ENCODE measurements at places on chromosomes 11 and 22.

DNA sequence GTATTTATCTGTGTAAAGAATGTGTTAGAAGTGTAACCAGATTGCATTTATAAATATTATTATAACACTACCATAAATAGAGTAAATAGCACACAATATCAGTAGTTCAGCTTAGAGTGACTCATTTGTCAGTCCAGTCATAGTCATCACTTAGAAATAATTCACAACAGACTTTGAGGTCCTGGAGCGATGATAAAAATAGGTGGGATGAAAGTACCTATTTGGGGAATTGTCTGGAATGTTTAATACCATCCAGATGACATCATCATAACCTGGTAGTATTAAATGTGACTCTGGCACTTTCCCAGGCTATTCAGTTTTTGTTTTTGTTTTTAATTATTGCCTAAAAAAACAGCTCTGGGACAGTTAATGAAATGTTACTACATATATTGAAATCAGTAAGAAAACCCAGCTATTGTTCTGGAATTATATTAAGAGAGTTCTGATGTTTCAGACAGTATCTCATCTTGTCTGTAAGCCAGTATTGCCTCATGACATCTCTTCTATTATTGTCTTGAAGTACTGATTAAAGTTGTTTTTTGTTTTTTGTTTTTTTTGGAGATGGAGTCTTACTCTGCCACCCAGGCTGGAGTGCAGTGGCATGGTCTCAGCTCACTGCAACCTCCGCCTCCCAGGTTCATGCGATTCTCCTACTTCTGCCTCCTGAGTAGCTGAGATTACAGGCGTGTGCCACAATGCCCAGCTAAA lies 74.8 kb downstream of the SIK2 start:
- DNase-seq: no peak

DNA sequence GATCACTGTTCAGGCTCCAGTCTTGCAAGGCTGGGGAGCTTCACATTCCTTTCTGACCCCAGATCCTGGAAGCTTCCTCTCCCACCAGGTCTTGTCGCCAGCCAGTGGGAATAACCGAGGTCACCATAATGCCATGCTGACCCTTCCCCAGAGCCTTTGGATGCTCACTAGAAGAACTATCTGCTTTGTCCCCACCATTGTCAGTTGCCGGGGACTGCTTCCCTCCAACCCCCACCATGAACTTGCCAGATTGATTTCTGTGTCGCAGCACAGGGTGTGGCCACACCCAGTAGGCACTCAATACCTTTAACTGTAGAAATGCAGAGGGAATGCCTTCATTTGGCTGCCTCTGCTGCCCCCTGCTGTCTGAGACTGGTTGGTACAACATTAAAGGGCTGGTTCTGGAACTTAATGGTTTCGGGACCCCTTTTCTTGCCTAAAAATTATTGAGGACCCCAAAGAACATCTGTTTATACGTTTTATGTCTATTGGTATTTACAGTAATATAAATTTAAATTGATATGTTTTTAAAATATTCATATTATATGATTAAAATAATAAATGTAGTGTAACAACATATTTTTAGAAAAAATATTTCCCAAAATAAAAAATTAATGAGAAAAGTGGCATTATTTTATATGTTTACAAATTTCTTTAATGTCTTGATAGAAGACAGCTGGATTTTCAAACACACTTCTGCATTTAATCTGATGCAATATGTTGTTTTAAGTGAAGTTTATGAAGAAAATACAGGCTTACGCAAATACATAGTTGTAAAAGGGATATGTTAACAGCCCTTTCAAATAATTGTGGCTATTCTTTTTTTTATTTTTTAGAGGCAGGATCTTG lies 6.7 kb upstream of the GDPD5 start:
- DNase-seq: peak; percentile 68

GRCh38 chr11:38256436-38256835 lies 1658.4 kb upstream of the RAG2 start:
- DNase-seq: no peak

DNA sequence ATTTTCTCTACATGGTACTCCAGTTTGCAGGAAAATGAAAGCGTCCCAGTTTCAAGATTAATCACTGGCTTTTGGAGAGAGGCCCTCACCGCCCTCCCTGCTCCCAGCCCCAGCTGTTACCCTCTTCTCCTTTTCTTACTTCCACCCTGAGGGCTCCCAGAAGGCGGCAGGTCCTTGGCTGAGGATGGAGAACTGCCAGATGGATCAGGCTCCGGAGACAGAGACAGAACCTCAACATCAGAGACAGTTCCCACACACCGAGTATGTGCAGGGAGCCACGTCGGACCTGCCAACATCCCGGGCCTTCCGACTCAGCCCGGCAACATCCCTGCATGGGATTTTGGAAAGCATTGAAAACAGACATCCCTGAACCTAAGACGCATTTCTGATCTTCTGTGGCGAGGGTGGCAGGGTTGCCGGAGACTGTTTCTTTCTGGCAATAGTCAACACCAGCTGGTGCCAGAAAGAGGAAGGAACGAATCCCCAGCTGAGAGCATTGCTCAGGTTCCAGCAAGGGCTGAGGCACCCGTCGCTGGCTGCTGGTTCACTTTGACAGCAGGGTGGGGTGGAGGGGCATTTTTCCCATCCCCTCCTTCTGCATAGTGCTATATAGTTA lies 467.1 kb downstream of the MIAT start:
- DNase-seq: no peak

DNA sequence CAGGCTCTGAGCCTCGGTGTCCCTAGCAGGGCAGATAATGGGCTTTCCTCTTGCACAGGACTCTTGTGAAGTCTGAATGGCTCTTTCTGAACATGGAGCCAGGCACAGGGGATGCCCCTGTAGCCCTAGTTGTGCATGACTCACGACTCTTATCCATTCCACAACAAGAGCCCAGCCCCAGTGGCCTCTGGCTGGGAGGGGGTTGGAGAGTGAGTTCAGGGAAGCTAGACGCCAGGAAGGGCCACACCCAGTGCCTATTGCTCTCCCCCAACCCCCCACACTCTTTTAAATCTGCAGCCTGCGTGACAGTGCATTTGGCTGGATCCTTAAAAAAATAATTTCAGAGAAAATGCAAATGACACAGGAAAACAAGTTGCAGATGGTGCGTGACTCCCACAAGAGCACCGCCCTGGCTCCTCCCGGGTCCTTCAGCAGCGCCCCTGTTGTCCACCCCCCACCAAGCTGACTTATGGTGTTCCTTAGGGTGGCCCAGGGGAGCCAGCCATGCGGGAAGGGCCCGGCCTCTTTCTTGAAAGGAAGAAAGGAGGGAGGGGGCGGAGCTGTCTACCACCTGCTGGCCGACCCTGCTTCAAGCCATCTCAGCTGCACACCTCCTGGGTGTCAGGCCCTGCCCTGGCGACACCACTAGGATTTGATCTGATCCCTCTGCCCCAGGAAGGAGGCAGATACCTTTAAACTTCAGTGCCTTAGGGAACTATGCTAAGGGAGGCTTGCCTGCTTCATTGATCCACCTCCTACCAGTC lies 74.7 kb downstream of the MN1 start:
- no peak for DNase-seq

GRCh38 chr11:44136176-44136945 lies 40.9 kb downstream of the EXT2 start:
- no peak for DNase-seq

GRCh38 chr11:121367001-121367843 lies 74.7 kb downstream of the SC5D start:
- DNase-seq: no peak

GRCh38 chr22:31753005-31753633 lies 700 bp upstream of the DEPDC5 start:
- DNase-seq: peak; percentile 9

GRCh38 chr11:70846781-70847655 lies 405.4 kb downstream of the SHANK2 start:
- DNase-seq: no peak

DNA sequence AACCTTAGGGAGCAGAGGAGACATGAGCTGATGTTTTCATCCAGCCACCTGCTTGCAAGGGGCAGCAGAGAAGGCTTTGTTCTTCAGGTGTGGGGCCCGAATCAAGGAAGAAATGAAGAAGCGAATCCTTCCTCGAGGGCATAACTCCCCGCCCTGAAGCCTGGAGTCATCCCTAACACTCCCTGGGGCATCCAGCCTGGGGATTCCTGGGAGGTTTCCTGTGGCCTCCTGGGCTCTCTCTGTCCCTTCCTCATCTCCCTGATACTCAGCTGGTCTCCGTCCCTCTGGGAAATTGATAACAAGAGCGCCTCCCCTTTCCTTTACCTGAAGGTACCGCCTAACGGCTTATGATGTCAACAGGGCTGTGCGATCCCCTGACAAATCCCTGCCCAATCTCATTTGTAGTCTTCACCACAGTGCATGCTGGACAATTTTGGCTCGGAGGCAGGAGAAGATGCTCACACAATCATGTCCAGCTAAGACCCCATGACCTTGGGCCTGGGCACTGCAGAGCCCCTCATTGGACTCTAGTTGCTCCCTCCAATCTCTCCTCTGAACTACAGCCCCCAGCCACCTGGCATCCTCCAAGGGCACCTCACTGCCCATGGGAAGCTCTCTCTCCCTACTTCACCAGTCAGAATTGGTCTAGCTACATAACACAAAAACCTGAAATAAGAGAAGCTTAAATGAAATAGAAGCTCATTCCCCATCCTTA lies 80.6 kb upstream of the RTL6 start:
- DNase-seq: no peak

DNA sequence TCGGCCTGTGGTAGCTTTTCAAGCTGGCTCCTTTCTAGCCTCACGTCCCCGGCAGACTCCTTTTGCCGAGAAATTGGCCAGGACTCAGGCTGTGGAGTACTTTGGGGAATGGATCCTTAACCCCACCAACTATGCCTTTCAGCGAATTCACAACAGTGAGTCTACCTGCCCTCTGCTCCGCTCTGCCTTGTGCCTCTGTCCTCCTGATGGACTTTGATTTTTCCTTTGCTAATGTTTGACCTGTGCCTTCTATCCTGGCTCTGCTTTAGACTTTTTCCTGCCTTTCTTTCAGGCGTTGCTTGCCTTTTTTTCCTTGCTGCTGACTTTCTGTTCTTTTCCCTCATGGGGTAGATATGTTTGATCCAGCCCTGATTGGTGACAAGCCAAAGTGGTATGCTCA lies 12.5 kb downstream of the MADD start:
- no peak for DNase-seq

- no peak for DNase-seq
Measured at GRCh38 chr11:13837286-13837685, 125.2 kb upstream of the SPON1 start.

- DNase-seq: no peak
Measured at GRCh38 chr11:25733777-25734176, 598.2 kb upstream of the ANO3 start.

- DNase-seq: peak; percentile 72
Measured at GRCh38 chr11:134037046-134037908, 31.6 kb upstream of the JAM3 start.

- no peak for DNase-seq
Measured at GRCh38 chr22:43014316-43014868, 557 bp downstream of the PACSIN2 start.

DNA sequence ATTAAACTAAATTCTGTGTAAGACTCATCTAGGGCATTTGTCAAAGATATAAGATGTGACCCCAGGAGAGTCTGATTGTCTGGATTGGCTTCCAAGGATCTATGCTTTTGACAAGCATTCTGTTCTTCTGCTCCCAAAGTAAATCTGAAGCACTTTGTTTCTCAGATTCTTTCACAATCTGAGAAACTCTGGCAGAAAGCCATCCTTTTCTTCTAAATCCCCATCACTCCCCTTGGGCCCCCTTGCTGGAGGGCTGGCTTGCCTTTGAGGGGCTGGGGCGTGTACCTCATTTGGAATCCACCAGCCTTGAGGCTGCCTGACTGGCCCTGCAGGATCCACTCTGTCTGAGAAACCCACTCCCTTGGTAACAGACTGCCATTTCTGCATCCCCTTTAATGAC lies 173.5 kb upstream of the CTSC start:
- no peak for DNase-seq

DNA sequence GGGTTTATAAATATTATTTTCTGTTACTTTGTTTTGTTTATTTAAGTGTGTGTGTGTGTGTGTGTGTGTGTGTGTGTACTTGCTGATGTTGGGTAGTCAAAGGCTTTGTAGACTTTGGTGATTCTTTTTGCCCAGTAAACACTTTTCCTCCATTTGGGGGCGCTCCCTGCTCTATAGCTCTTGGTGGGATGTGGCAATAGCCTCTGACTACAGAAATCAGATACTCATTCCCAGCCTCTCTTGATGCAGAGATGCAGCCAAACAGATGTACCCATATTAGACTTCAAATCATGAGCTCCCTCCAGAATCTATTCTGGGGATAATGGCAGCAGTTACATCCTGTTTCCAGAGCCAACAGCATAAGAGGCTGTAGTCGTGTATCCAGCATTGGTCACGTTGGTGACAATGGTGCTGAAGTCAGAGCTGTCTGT lies 33.4 kb upstream of the APOL5 start:
- peak; percentile 35 for DNase-seq

- no peak for DNase-seq
Measured at GRCh38 chr11:117892651-117893050, 16.2 kb upstream of the FXYD6 start.

- no peak for DNase-seq
Measured at GRCh38 chr11:78935398-78936068, 360.9 kb upstream of the NARS2 start.
